ENCODE measurements at places on chromosomes 5 and 9. TPM values are rescaled to one million over a fixed set of nuclear protein-coding genes. Genes with fewer than 3 reads are reported as not detected.

Gene PCDHGB6
- polyA plus RNA-seq = 0.31 TPM

Gene LPAR1
- 7.2 TPM for polyA plus RNA-seq

Gene CARD19
- 13.2 TPM for polyA plus RNA-seq

Gene SLC36A3
- polyA plus RNA-seq = not detected

Gene ZNF354C
- 2.7 TPM for polyA plus RNA-seq

Gene DMRT3
- not detected for polyA plus RNA-seq

Gene DMRTA1
- not detected for polyA plus RNA-seq

Gene STARD4
- polyA plus RNA-seq = 640 TPM

Gene BAAT
- polyA plus RNA-seq = 0.71 TPM

Gene TAF1L
- not detected for polyA plus RNA-seq

Gene ITGA2
- 0.05 TPM for polyA plus RNA-seq

Gene NR2F1-AS1
- polyA plus RNA-seq = 74.7 TPM

Gene TMOD1
- 15.1 TPM for polyA plus RNA-seq

Gene IL13
- polyA plus RNA-seq = not detected

Gene SARDH
- polyA plus RNA-seq = not detected

Gene SEMA6A
- 2.7 TPM for polyA plus RNA-seq

Gene CER1
- not detected for polyA plus RNA-seq

Gene TMEM215
- polyA plus RNA-seq = not detected

Gene NTNG2
- polyA plus RNA-seq = 0.13 TPM

Gene FAM221B
- not detected for polyA plus RNA-seq

Gene CDX1
- polyA plus RNA-seq = not detected

Gene INSL4
- not detected for polyA plus RNA-seq

Gene STPG3
- polyA plus RNA-seq = not detected

Gene TXN
- 742 TPM for polyA plus RNA-seq

Gene TMEM174
- polyA plus RNA-seq = not detected

Gene PCDHA10
- polyA plus RNA-seq = 23.1 TPM

Gene BARHL1
- polyA plus RNA-seq = not detected

Gene FBP2
- not detected for polyA plus RNA-seq

Gene LCN10
- not detected for polyA plus RNA-seq

Gene DPYSL3
- 5.2 TPM for polyA plus RNA-seq

Gene PCDHGA4
- polyA plus RNA-seq = 0.27 TPM

Gene PLPP7
- 5.1 TPM for polyA plus RNA-seq

Gene GRXCR2
- not detected for polyA plus RNA-seq

Gene CCNJL
- 0.36 TPM for polyA plus RNA-seq

Gene C9orf153
- polyA plus RNA-seq = 0.98 TPM

Gene MCIDAS
- not detected for polyA plus RNA-seq

Gene TBC1D2
- polyA plus RNA-seq = 0.23 TPM

Gene MTX3
- polyA plus RNA-seq = 24.2 TPM
